ENCODE measurements at places on chromosomes 3 and 15.

DNA sequence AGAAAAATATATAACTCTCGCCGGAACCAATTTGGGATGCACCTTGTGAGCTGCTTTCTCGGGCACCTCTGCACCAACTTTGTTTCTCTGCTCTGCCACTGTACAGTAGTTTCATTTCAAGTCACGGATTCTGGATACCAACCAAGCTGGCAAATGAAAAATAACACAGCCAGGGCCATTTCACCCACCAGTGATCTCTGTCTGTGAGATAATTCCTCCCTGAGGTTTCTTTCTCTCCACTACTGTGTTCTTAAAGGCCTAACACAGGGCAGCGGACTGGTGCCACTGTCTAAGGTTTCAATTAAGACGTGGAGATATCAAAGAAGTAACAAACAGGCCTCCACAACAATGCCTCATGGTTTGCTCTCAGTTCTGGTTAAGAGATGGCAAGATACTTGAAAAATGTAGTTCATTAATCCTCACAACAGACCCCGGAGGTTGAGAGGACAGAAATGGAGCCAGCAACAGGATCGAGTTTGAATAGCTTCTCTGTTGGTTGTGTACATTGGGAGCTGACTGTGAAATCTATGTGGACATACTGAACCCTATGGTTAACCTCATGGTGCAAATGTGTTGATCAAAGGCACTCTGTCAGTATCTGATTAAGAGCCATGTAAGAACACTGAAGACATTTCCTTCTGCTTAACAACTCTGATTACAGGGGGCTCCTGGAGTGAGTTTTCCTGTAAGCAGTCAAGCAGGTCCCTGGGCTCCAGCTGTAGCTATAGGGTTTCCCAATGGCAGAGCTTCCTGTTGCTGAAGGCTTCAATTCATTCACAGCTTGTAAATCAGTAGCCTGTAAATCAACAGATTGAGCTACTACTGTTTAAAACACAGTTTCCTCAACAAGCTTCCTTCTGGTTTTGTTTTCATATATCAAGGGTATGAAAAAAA is 470.5 kb downstream of the EPHA3 start:
- no peak for DNase-seq

- no peak for DNase-seq
Measured at GRCh38 chr15:100764778-100765466, 114.7 kb upstream of the ALDH1A3 start.

DNA sequence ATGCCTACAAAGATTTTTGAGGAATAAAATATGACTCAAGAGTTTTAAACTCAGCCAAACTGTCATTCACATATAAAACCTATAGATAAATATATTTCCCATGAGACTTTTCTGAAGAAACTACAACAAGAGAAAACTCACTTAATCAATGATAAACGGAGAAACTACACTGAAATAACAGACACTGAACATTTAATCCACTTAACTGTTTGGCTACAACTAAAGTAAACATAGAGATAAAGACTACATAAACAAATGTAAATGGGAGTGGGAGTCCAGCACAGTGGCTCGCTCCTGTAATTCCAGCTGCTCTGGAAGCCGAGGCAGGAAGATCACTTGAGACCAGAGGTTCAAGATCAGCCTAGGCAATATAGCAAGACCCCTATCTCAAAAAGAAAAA is 79.2 kb downstream of the MEX3B start:
- no peak for DNase-seq

DNA sequence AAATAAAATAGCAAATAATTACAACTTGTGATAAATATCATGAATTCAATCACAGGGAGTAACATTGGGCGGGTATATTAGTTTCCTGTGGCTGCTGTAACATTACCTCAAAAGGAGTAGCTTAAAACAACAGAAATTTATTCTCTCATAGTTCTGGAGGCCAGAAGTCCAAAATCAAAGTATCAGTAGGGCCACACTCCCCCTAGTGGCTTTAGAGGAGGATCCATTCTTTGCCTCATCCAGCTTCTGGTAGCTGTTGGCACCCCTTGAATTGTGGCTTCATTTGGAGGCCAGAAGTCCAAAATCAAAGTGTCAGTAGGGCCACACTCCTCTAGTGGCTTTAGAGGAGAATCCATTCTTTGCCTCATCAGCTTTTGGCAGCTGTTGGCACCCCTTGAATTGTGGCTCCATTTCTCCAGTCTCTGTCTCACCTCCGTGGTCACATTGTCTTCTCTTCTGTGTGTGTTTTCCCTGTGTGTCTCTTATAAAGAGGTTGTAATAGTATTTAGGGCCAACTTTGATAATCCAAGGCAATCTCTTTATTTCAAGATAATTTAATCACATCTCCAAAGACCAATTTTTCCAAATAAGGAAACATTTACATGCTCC is 3.1 kb upstream of the CFAP20DC start:
- no peak for DNase-seq

- DNase-seq, result no peak
Measured at GRCh38 chr15:39946862-39947261, 12.9 kb downstream of the EIF2AK4 start.

GRCh38 chr3:120198305-120198878 is 86.6 kb downstream of the GPR156 start:
- DNase-seq, result no peak

- DNase-seq, result no peak
Measured at GRCh38 chr15:20106026-20106425, 435.6 kb downstream of the GOLGA6L6 start.

- no peak for DNase-seq
Measured at GRCh38 chr3:46369675-46370132, 1.0 kb upstream of the CCR5 start.

- DNase-seq, result peak; percentile 77
Measured at GRCh38 chr3:40452876-40453730, 4.0 kb upstream of the RPL14 start.

DNA sequence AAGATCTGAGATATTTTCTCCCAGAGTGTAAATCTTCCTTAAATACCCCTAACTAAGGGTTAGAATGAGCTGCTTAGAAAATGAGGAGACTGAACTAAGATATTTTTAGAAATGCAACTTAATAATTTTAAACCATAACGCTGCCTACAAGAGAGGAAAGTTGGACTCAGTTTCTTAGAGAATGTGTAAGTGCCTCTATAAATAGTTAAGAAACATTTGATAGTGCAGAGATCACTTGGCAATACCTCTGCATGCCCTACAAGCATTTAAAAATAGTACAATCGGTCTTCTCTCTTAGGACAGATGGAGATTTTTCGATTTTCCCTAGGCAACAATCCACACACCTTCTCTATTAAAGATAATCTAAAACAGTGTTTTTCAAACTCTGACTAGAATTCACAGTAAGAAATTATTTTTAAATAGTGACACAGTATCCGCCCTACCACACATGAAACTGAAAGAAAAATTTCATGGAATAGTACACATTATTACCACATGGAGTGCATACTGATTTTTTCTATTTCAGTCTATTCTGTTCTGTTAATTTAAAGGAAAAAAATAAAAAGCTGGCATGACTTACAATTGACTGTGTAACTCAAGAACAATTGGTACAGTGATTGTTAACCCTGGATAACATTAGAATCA is 83.2 kb downstream of the GADL1 start:
- DNase-seq, result no peak

DNA sequence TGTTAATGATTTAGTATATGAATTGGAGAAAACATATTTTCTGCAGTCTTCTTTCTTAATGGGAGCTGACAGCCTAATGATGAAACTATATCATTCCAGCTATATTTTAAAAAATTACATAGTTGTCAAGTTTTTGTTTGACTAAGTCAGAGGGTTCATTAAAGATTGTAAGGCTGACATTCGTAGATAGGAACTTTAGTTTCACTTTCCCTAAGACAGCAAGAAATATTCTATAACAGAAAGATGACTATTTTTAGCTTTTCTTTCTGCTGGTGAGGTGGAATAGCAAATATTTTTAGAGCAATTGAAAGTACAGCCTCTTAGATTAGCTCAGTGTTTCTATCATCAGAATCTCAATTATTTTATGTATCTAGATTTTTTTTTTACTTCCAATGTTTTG is 60.2 kb downstream of the PIAS1 start:
- no peak for DNase-seq

DNA sequence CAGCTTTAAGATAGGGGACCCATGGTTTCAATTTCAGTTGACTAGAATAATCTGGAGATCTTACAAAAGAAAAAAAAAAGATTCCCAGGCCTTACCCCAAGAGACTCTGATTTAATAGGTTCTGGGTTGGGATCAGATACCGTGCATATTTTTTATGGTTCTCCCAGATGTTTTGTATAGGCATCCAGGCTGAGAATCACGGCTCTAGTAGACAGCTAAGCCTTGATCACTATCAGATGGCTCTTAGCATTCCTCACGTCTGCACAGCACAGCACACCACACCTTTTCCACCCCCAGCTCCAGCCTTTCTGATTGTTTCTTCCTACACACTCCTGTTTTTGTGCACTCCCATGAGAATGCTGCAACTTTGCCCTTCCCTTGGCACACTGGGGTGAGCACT is 40.8 kb downstream of the TMEM45A start:
- DNase-seq, result no peak

- no peak for DNase-seq
Measured at GRCh38 chr3:196193736-196194541, 17.3 kb downstream of the ZDHHC19 start.

GRCh38 chr3:143585720-143586456 is 262.4 kb downstream of the SLC9A9 start:
- DNase-seq, result no peak

DNA sequence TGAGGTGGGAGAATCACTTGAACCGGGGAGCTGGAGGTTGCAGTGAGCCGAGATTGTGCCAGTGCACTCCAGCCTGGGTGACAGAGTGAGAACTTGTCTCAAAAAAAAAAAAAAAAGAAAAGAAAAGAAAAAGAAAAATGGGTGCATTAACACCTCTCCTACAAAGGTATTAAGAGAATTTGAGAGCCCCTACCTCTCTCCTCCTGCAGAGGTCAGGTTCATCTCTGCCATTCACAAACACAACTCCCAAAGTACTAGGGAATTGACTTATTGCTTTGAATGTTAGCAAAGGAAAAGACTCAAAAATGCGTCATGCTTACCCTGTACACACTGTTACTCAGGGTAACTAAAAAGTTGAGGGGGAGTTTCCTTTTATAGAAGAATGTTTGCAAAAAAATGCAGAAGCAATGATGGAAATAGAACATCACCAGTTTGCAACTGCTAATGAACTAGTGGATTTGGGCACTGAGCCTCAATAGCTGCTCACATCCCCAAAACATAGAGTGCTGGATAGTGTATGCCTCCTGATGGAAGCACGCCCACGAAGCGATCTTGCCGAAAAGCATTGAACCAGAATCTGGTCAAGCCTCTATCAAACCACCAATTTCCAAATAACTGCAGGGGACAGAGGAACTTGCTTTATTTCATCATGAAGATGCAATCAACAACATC is 15.5 kb upstream of the LYZL4 start:
- no peak for DNase-seq

DNA sequence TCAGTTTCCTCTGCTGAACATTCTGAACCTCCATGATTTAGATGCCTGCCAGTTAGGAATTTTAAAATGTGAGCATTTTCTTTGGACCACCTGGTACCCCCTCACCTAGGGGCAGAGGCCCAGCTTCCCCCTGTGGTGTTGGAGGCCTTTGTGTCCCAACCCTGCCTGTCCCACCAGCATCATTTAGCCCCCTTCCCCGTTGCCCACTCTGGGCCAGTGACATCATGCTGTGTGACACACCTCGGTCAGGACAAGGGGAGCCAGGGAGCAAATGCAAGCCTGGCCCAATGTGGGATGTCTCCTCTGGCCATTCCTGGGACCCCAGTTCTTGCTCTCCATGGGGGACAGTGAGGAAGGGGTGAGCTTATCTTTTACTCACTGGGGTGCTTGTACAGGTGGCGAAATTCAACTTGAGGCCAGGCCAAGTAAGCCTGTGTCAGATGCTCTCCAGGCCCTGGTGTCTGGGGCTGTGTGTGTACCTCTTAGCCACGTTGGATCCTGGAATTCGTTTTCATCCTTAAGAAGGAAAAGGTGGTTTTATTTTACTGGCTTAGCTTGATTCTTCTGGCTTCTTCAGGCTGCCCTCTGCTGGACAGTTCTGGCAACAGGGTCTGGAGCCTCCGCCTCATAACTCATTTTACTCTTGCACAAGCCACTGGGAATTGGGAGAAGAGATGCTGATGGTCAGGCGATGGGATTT is 49.7 kb upstream of the MYZAP start:
- DNase-seq, result no peak

DNA sequence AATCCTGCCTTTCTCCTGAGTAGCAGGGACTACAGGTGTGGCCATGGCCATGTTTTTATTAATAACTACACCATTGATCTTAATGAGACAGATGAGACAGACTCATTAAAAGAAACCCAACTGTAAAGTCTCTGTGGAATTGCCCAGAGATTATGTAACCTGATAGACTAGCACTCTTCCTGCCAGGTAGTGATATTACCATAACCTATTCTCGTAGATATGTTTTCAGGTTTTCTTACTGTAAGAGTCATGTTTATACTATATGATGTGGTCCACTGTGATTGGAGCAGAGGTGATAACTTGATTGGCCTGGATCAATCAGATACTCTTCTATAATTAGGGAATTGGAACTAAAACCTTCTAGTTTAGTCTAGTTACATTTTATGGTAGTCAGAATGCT is 93.7 kb downstream of the NFKBIZ start:
- DNase-seq, result no peak

GRCh38 chr15:45021348-45021747 is 1.6 kb upstream of the SORD start:
- DNase-seq, result no peak

- DNase-seq, result no peak
Measured at GRCh38 chr3:95235916-95236315, 1173.1 kb downstream of the NSUN3 start.

GRCh38 chr3:67894510-67894909 is 240.1 kb upstream of the SUCLG2 start:
- DNase-seq, result no peak

- DNase-seq, result no peak
Measured at GRCh38 chr15:43251871-43252250, 14.9 kb downstream of the TGM5 start.

DNA sequence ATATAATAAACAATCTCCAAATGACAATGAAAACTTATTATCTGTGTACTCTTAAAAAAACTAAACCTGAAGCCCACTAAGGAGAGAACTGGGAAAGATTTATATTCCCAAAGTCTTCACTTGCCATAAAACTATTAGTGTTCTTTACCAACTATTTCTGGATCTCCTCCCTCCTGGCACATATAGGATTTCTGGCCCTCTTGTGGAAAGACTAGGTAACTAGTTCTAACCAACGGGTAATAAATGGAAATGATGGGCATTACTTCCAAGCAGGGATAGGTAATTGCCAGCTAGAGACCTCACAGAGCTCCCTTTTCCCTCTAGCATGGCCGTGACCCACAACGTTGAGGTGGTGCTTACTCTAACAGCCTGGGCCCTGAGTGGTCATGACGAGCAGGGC is 110.1 kb downstream of the DNAH12 start:
- DNase-seq, result no peak
